Stimulated activated CD8-positive, alpha-beta memory T cell treated with anti-CD3 and anti-CD28 coated beads, Interleukin-2, amount 100 ng/mL, for 1 hour (primary cell): ENCODE measurements at places on chromosomes 12 and 14.

GRCh38 chr12:97561619-97562290 is 99.2 kb downstream of the RMST start:
- no peak for DNase-seq

GRCh38 chr12:26628234-26628633 is 204.8 kb downstream of the ITPR2 start:
- no peak for DNase-seq

DNA sequence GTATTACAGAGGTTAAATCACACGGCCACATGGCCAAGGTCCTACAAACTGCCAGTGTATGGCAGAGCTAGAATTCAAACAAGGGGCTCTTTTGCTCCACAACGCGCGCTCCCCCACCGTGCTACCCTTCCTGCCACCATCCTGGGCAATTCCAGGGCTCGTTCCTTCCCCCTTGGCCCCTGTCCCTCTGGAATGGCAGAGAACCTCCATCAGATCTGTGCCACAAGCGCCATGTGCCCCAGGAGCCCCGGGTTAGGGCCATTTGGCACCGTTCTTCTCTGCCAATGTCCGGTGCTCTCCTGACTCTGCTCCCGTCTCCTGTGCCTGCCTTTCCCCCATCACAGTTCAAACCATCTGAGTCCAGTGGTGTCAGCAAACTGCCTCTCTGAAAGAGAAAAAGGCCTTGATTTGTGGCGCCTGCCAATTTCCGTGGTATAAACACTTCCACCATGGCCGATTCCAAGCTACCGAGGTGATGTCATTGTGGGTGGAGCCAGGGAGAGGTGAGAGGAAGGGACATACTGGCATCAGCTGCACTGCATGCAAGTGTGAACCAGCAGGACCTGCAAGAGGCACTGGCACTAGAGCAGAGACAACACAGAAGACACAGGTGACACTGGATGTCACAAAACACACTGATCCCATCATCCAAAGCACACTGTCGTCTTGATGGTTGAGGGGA is 163.1 kb downstream of the CALM1 start:
- no peak for DNase-seq

DNA sequence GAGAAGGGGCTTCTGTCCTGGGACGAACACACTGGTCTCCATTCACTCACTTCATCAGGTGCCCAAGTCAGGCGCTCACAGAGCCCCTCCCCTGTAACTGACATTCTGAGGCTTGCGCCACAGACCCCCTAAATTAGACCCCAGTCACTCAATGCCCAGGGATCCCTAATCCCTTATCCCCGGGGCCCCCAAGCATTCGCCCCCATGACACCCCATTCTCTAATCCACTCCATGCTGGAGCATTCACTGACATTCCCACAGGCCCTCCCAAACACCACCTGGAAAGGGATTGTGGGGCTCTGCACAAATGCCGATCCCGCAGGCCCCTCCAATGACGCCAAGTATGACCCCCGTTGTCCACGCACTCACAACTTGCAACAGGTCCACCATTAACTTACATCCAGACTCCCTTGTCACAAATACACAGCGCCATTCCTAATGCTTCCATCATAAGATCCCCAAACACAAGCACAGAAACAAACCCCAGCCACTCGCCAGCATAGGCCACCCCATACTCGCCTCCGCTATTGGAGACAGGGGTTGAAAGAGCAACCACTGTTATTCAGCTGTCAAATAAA is 1.5 kb downstream of the ZNF605 start:
- no peak for DNase-seq

DNA sequence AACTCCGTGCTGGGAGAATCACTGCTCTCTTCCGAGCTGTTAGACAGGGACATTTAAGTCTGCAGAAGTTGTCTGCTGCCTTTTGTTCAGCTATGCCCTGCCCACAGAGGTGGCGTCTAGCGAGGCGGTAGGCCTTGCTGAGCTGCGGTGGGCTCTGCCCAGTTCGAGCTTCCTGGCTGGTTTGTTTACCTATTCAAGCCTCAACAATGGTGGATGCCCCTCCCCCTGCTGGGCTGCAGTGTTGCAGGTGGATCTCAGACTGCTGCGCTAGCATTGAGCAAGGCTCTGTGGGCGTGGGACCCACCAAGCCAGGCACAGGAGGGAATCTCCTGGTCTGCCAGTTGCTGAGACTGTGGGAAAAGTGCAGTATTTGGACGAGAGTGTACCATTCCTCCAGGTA is 43.7 kb downstream of the GPR137C start:
- no peak for DNase-seq

DNA sequence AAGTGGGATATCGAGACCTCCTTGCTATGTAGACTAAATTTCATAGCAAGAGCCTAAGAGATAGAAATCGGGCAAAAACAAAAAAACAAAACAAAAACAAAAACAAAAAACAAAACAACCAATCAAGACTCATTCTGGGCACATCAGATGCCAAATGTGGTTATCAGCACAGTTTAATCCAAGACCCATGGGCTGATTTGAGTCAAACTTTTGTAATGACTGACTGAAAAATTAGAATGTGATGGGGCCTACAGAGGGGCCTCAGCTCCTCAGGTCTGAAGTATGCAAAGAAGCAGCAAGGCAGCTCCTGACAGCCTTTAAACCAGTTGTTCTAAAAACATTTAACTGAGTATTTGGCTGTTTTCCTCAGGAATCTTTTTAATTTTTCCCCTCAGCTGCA is 49.3 kb downstream of the SLC4A8 start:
- DNase-seq: no peak

GRCh38 chr12:69024907-69025306 is 91.9 kb upstream of the CPM start:
- DNase-seq: no peak

DNA sequence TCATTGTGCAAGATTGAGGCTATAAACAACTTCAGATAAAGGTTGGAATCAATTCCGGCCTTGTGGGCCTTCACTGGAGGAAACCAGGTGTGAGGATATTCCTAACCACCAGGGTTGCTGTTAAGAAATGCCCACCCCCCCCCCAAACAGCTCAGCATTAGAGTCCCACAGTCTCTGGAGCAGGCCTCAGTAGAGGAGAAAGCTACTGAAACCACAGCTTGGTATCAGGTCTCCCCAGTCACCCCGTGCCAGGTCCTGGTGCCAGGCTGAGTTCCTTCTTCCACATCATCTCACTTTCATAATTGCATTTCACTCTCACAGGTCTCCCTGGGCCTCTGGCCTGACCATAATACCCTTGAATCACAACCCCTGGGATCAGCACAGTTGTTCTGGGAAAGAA is 12.5 kb downstream of the GALNT6 start:
- DNase-seq: no peak

DNA sequence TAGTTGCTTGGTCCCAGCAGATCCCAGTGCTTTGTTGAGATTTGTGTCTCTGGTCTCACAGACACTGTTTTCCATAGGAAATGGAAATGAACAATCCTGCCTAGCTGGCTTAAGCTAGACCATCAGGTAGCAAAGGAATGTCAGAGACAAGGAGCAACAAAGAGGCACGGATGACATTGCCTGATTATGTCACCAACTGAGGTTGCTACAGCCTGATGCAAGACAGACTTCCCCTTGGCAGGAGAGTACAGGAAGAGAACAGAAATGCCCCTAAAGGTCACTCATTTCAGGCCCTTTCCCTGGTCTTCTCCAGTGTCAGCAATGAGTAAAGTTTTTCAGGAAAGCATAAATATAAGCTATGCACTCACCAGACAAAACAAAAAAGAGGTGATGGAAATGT is 2.0 kb upstream of the PRB2 start:
- no peak for DNase-seq

DNA sequence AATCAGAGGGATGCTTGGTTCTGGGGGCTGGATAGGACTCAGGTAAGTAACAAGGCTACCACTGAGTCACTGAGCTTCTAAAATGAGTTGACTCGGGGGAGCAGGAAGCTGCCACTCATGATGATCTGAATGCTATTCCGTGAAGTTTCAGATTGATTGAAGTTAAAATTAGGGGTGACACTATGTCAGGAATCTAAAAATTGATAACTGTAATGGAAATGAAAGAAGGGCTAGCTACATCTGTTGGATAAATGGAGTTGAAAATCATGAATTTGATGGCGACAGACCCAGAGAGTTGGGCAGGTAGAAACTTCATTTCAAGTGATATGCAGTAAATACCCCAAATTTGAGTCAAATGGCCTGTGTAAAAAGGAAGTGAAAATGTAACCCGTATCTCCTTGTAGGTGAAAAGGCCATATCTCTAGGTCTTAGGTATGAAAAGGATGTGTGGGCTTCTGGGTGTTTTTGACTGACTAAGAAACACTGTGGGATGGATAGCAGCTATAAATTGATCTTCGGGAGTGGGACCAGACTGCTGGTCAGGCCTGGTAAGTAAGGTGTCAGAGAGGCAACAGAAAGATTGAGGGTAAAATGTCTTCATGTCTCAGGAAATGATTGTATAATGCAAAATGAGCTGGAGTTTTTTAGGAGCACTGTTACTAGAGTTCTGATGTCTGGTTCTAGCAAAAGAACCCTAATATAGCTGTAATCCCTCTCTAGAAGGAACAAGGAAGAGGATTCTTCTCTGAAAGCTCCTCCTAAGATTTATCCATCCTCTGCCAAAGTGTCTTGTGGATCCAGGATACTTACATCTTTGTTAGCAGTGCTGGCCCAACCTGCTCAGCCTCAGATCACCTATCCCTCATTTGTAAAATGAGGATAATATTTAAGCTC is 57.3 kb downstream of the DAD1 start:
- no peak for DNase-seq

GRCh38 chr12:89384050-89384758 is 31.9 kb upstream of the DUSP6 start:
- no peak for DNase-seq

GRCh38 chr14:53514197-53514596 is 361.1 kb upstream of the DDHD1 start:
- no peak for DNase-seq

- DNase-seq: no peak
Observed at GRCh38 chr12:123396954-123397353, 13.0 kb downstream of the KMT5A start.

- no peak for DNase-seq
Observed at GRCh38 chr12:72453066-72453465, 180.9 kb downstream of the TRHDE start.

GRCh38 chr14:104678901-104679705 is 10.3 kb upstream of the INF2 start:
- no peak for DNase-seq

GRCh38 chr12:51428256-51428655 is 3.6 kb downstream of the SLC4A8 start:
- DNase-seq: no peak

DNA sequence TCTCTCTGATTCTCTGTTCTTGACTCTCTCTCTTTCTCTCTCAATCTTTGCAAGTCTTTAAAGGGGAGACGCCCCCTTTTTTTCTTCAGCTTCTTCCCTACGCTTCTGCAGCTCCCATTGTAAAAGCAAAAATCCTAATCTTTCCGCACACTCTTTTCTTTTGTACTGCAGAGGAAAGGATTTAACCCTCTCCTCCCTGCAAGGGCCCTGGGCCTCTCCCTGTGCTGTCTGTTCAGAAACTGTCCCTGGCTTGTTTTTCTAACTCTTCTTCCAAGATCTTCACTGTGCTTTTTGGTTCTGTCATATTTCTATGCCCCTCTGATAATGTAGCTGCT is 10.9 kb upstream of the SALL2 start:
- no peak for DNase-seq

- no peak for DNase-seq
Observed at GRCh38 chr14:30462358-30462757, 96.6 kb upstream of the G2E3 start.

GRCh38 chr12:127667131-127667685 is 599.8 kb upstream of the TMEM132C start:
- DNase-seq: no peak

GRCh38 chr12:90828621-90829020 is 126.4 kb downstream of the CCER1 start:
- no peak for DNase-seq

DNA sequence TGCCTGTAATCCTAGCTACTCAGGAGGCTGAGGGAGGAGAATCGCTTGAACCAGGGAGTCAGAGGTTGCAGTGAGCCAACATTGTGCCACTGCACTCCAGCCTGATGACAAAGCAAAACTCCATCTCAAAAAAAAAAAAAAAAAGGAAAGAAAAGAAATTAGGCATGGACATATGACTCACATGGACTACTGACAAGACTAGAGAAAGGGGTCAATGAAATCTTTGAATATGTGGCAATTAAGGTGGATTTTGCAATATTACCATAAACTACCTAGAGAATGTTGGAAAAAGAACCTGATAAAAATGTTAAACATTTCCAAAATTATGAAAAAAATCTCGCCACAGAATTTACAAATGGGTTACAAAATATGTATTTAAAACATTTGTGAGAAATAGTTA is 873.6 kb downstream of the C12orf50 start:
- DNase-seq: no peak
